ENCODE measurements at places on chromosomes 1 and 21.
A peak's percentile ranks its signal among the peaks of the same experiment; 100 is the strongest.

DNA sequence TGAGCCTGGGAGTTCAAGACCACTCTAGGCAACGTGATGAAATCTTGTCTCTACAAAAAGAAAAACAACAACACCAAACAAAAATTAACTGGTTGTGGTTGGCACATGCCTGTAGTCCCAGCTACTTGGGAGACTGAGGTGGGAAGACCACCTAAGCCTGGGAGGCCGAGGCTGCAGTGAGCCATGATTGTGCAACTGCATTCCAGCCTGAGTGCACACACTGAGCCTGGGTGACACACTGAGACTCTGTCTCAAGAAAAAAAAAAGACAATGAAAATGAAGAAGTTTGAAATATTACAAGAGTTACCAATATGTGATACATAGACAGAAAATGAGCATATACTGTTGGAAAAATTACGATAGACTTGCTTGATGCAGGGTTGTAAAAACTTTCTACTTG lies 31.9 kb downstream of the PDC start:
- no peak for DNase-seq

GRCh38 chr1:24418898-24419628 lies 3.5 kb downstream of the NIPAL3 start:
- no peak for DNase-seq

DNA sequence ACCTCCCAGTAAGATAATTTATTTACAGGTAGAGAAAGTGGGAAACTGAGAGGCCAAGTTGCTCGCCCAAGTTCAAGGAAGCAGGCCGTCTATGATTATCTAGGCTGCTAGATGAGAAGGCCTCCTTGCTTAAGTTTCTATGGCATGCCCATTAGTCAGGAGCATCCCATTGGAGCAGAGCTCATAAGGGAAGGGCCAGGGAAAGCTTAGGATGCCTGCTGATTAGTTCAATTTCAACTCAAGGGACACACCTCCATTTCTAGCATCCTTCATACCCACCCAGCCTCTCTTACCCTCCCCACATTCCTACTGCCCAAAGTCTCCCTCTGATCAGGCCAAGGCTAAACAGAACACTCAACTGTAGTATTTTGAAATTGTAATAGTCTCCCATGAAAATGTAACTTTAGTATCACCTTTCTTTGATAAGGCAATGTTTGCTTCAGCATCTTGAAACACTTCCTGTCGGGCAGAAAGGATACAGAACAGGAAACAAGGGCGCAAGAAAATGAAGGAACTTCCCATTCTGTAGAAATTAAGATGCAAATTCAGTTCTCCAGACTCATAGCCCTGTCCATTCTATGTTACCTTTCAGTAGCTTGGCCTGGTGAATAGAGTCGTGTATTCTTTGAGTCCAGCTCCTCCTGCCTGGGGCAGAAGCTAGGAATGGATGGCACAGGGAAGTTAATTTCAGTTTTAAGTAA lies 46.3 kb upstream of the TARBP1 start:
- DNase-seq = no peak

GRCh38 chr1:34786521-34787325 lies 5.7 kb downstream of the GJB3 start:
- peak; percentile 84 for DNase-seq

- DNase-seq = no peak
Observed at GRCh38 chr1:90394247-90394646, 322.9 kb downstream of the BARHL2 start.

DNA sequence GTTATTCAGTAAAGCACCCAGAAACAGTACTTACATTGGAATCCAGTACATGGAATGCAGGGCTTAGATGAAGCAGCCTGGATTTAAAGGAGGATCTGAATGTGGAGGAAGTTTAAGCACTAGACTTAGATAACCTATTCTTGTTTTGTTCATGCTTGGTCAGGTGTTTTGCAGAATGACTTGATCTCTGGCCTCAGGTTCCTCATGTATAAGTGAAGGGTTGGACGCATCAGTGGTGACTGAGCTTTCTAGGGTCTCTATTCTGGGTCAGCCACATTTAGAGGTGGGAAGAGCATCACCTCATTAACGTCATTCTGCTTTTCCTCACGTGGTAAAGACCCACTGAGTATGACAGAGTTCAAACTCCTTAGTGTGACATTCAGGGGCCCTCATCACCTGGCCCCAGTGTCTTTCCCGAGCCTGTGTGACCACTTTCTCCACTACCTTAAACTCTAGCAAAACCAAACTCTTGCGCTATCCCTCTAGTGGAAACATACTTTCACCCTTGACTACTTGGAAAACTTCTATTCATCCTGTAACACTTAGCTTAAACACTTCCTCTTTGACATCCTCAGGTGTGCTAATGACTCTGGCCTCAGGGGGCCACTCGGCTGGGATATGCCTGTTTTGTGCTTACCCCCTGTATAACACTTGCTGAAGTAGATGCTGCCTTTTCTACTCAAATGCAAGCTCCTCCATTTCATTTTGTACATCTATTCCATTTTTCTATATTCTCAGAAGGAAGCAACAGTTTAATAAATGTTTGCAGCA lies 871 bp upstream of the ERICH3 start:
- DNase-seq = no peak

DNA sequence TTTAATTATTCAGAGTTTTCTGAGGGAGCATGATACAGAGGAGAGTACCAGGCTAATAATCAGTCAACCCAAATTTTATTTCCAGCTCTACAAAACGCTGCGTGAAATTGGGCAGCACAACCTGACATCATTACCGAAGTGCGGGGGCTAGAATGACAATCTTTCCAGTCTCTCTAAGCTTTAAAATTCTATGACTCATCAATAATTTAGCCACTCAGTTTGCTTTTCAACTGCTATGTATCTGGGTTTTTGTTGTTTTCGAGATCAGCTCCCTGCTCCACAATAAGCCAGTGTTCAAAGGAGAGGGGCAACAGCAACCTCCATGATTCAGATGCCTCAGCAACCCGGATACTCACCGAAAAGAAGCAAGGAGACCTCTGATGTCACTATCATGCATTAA lies 13.9 kb downstream of the SORT1 start:
- no peak for DNase-seq

GRCh38 chr1:236228411-236228810 lies 53.3 kb downstream of the ERO1B start:
- DNase-seq = no peak

- no peak for DNase-seq
Observed at GRCh38 chr1:5662744-5663126, 329.5 kb downstream of the NPHP4 start.

GRCh38 chr1:66271904-66272254 lies 262.1 kb upstream of the SGIP1 start:
- peak; percentile 11 for DNase-seq

DNA sequence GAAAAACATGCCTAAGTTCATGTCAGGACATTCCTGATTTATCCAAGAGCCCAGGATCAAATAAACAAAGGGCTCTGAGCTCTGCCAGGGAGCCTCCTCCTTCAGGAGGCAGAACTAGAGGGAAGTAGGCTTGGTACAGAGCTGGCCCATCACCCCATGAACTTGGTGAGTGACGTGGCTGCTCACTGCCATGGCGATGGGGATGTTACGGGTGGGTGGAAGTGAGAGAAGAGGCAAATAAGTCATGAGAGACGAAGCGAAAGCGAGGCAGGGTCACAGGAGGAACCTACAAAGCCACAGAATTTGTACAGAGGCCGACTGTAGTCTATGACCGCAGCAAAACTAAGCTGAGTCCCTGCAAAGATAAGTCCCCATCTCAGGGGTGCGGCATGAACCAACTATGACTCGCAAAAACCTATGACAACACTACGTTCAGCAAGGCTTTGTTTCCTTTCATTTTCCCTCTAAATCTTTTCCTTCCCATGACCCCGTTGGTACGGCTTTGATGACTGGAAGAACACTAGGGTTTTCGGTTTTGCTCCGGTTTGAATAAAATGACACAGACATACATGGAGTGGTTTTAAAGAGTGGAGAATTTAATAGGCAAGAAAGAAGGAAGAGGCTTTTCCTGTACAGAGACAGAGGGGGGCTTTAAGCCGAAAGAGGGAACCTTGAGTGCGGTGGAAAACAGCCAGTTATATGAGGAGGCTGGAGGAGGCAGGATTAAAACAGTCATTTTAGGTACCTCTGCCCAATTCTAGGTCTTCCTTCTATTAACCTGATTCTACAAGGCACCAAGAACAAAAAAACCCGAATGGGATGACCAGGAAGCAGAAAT lies 74.1 kb downstream of the CD46 start:
- DNase-seq = peak; percentile 84

DNA sequence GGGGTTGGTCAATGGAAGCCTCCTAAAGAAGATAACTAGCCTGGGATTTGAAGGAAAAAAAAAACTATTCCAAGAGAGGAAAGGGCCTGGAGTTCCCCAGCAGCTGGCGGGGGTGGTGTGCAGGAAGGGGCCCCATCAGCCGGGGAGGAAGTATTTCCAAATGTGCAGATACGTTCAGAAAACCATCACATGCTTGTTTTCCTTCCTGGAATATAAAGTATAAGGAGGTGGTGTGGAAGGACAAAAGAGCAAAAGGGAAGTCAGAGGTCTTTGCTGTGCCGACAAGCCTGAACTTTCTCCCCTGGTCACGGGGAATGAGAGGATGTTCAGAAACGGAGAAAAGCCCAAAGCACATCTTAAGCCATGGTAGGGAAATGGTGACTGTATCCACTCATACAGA lies 72.0 kb upstream of the BACE2 start:
- no peak for DNase-seq

- no peak for DNase-seq
Observed at GRCh38 chr1:180805316-180805715, 107.4 kb upstream of the KIAA1614 start.

GRCh38 chr1:112692681-112693080 lies 14.2 kb downstream of the RHOC start:
- no peak for DNase-seq

- DNase-seq = no peak
Observed at GRCh38 chr1:79197421-79197820, 190.9 kb upstream of the ADGRL4 start.

- peak; percentile 54 for DNase-seq
Observed at GRCh38 chr1:153540394-153541361, at the start of gene S100A5. S100A5 (minus strand) TSS chr1:153540934; CDS start chr1:153540191, 743 bp downstream.

DNA sequence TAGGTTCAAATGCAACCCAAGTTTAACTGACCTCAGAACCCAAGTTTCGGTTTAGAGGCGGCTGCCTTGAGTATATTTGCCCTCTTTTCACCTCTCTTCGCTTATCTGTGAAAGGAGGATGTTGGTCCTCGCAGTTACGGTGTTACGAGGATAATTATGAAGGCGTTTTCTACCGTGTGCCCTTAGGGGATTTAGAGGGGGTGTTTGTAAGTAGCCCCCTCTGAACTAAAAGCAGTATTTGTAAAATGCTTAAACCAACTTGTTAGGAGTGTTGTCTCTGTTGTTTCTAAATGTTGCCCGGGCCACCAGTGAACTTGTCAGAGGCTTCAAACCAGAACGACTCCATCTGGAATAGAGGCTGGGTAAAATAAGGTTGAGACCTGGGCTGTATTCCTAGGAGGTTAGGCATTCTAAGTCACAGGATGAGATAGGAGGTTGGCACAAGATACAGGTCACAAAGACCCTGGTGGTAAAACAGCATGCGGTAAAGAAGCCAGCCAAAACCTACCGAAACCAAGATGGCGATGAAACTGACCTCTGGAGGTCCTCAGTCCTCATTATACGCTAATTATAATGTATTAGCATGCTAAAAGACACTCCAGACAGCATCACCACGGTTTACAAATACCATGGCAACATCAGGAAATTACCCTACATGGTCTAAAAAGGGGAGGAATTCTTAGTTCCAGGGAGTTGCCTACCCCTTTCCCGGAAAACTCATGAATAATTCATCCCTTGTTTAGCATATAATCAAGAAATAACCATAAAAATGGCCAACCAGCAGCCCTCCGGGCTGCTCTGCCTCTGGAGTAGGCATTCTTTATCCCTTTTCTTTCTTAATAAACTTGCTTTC lies 1.0 kb upstream of the PSRC1 start:
- DNase-seq = no peak

DNA sequence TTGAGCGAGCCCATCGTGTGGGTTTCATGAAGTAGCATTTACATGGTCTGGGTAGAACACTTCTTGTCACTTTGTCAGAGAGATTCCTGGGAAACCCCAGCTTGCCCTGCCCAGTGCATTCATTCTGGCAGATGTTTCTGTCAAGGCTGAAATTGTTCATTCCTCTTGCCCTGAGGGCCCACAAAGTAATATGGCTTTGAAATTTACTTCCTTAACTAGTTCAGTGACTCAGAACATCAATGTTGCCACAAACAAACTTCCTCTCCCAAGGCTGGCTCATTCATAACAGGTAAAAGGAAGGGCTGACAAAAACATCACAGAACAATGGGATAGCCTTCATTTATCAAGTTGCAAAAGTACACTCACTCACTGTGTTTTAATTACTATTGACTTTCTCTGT lies 5.0 kb upstream of the KIAA0040 start:
- no peak for DNase-seq

DNA sequence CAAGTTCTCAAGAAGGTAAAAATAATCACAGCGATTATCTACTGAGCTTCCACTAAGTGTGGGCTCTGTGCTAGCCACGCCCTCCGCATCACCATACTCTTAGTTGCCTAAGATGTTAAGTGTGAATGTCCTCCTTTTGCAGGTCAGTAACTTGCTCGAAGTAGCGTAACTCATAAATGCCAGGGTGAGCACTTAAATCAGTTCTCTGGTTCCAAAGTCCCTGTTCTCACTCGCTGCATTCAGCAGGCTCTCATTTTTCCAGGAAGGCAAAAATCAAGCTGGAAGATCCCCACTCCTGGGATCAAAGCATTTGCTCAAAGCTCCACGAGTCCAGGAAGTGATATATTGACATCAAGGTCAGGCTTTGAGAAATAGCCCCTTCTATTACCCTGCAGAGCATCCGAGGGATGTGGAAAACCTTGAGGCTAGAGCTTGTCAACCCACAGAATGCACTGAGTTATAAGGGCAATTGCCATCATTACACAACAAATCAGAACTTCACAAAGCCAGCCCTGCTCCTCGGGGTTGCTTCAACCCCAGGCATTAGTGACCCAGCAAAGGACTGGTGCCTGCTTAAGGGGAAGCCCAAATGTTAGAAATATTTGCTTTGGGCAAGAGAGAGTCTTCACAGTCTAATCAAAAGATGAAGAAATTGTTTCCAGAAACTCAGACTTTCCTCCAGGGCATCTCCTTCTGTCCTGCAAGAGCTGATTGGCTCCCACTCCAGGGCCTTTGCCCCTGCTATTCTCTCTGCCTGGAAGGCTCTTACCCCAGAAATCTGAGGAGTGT lies 19.5 kb downstream of the SLC30A1 start:
- DNase-seq = no peak
